ENCODE measurements at places on chromosomes 5 and 9.
A peak's percentile ranks its signal among the peaks of the same experiment; 100 is the strongest.

- no peak for DNase-seq
Measured at GRCh38 chr9:13689925-13690324, 410.4 kb upstream of the MPDZ start.

GRCh38 chr9:2157277-2158110 lies 142.3 kb downstream of the SMARCA2 start:
- DNase-seq = peak; percentile 22

- no peak for DNase-seq
Measured at GRCh38 chr5:32379421-32379820, 65.1 kb downstream of the ZFR start.

DNA sequence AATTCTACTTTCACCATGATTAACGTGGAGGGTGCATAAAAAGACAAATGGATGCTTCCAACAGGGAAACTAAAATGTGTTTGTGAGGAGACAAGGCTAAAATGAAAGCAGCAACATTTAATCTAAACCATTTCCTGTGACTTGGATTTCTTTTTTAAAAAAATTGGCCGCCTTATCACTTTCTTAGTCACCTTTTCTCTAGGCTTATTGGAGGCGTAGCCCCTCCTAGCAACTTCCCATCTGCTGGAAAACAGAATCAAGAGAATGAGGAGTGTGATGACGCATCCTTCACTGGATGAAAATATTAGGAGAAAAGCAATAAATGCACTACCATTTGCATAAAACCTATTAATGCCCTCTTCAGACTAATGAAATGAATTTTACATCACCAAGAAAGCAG lies 791 bp upstream of the GPR150 start:
- no peak for DNase-seq

DNA sequence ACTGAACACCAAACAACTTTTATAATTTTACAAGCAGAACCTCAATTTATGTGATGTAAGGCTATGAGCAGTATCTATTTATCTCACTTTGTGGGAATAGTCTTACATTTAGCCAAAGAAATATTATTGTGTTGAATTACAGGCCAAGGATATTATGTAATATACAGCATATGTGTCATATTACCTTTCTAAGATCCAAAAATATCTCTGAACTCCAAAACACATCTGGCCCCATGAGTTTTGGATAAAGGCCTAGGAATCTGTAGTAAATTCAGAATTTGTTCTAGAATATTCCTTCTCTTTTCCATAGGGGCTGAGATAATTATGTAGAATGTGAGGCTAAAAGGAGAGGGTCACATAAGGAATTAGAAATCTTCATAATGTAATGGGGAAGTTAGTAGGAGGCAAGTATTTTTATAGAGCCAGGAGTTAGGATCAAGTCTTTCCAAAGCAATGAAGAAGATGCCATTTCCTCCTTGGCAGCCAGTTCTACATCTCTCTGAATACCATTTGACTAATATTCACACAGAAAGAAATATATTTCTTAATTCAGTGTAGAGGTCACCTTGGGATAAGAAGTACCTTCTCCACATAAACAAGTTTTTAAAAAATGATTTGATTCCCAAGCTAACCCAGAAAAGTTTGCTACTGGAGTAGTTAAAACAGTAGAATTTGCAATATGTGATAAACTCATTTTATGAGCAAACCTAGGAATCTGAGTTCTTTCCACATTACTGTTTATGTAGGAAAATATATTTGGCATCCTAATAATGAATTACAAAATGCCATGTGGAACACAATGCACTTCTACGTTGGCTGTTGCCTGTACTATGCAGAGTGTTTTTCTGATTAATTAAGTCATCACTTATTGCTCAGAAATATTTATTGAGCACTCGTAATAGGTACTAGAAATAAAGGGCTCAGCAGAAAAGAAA lies 20.3 kb upstream of the GRAMD2B start:
- no peak for DNase-seq

- DNase-seq = no peak
Measured at GRCh38 chr9:111300140-111300735, 29.8 kb downstream of the OR2K2 start.

DNA sequence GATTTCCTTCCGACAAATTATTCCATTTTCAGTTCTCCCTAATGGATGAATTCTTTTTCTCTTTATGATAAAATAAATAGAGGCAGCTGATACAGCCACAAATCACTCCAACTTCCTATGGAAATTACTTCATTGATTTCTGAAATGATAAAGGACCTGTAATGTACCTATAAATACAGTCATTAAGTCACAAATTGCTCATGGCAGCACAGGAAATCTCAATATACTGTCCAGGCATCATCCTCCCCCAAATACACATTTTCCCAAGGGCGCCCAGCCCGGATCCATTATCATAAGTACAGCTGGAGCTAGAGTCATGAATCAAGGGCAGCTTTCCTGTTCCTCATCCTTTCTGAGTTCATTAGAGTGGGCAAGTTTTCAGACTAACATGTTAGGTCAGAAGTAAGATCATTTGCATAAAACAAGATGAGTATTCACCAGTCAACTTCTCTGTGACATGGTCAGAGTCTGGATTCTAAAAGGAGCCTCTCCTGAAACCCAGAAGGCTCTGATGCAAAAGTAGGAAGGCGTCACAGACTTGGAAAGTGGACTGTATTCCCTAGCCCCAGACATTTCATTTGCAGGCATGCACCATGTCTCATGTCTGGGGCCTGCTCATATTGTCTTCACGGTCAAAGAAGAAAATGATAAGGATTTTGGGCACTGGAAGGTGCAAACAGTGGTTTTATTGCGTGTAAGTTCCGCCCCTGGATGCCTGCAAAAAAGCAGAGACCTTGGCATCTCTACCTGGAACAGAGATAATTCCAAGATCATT lies 383.2 kb downstream of the PLK2 start:
- no peak for DNase-seq

- DNase-seq = no peak
Measured at GRCh38 chr9:32406046-32406445, 21.6 kb downstream of the ACO1 start.

GRCh38 chr5:128913551-128913950 lies 51.7 kb upstream of the SLC27A6 start:
- no peak for DNase-seq

DNA sequence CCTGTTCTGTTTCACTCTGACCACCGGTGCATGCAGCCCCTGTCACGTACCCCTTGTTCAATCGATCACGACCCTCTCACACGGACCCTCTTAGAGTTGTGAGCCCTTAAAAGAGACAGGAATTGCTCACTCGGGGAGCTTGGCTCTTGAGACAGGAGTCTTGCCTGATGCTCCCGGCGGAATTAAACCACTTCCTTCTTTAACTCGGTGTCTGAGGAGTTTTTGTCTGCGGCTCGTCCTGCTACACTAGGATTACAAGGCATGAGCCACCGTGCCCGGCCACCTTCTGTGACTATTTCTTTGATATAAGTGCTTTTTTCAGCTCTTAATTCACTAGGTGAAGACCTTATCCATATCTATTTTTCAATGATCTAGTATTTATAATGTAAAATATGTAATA lies 167.5 kb downstream of the TTC39B start:
- DNase-seq = no peak

GRCh38 chr5:119458911-119459632 lies 6.8 kb downstream of the HSD17B4 start:
- DNase-seq = no peak

GRCh38 chr9:69023650-69024049 lies 9.7 kb upstream of the PRKACG start:
- DNase-seq = no peak

GRCh38 chr9:101458963-101459631 lies 23.5 kb upstream of the ALDOB start:
- DNase-seq = peak; percentile 63

DNA sequence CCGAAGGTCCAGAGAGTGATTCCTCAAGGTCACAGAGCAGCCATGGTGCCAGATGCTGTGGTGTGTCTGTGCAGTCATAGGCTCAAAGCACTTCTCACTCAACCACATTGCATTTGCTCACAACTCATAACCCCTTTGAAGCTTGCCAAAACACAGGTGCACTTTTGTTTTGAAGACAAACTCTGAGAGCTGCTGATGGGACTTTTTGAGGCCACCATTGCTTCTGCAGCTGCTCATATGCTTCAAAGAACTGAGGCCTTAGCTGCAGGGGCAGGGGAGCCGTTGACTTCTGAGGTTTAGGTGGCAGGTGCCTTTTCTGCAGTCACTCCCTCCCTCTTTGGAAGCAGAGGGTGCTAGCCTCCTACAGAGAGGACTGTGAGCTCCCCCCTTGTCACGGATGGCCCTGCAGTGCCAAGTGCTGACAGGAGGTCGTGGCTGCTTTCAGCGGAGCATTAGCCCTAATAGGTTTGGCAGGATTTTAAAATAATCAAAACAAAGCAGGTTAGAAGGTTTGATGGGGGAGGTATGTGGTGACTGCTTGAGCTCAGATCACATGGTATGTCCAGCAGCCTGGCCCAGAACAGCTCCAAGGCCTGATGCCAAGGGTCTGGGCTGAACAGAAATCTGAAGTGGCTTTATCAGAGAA lies 232.1 kb downstream of the MAN2A1 start:
- no peak for DNase-seq

- DNase-seq = no peak
Measured at GRCh38 chr5:158736150-158736870, 363.4 kb downstream of the EBF1 start.

GRCh38 chr5:122501089-122501435 lies 189.0 kb downstream of the SNCAIP start:
- DNase-seq = no peak

GRCh38 chr5:67724412-67725135 lies 491.0 kb upstream of the PIK3R1 start:
- no peak for DNase-seq

GRCh38 chr9:130334915-130335314 lies 69.4 kb downstream of the HMCN2 start:
- no peak for DNase-seq

DNA sequence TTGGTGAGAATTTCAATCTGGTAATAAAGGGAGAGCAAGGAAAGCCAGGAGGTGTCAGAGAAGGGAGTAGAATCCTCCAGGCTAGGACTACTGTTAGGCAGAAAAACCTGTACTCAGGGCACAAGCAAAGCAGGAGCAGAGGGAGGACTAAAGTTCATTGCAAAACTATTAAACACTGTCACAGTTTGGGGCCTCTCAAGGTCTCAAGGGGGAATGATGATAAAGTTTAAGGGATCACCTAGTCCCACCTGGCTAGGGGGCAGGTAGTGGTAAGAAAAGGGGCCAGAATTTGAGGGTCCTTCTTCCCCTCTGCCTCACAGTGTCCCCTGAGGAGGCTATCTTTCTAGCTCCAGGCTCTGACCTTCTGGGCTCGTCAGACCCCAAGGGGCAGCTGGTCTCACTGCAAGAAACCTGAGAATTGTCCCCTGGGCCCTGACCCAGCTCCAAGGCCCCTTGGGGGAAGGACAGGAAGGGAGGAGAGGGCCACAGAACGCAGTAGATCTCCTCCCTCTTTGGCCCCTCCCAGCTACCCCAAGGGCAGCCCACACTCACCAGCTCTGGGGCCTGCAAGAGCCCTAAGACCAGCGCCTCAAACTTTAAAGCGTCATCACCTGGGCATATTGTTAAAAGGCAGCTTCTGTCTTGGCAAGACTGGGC lies 974 bp downstream of the CCDC69 start:
- no peak for DNase-seq

- DNase-seq = no peak
Measured at GRCh38 chr5:180161420-180162303, 47.3 kb downstream of the RASGEF1C start.

DNA sequence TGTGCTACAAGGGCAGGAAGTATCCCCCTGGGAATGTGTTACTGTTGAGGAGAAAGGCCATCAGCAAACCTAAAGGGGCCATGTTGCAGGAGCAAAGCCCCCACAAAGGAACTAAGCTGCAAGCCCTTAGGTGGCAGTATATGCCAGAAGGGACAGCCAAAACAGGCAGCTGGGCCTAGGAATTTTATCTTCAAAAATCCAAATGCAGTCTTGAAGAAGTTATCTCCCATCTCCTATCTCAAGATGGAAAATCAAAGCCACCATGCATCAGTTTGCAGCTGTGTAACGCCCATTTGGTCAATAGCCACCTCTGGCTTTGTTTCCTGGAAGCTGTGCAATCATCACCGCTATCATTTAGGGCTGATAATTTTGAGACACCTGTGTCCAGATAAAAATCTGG lies 400.3 kb downstream of the ARHGEF28 start:
- no peak for DNase-seq
